CD4-positive, alpha-beta T cell treated with Interferon alpha-2 for 1 hour (primary cell): ENCODE measurements at places on chromosomes 1 and 21.
A peak's percentile ranks its signal among the peaks of the same experiment; 100 is the strongest.

- DNase-seq: no peak
These were observed 220.7 kb downstream of the OMA1 start for GRCh38 chr1:58325866-58326265.

- DNase-seq: no peak
These were observed 20.6 kb downstream of the PADI2 start for GRCh38 chr1:17098446-17099317.

DNA sequence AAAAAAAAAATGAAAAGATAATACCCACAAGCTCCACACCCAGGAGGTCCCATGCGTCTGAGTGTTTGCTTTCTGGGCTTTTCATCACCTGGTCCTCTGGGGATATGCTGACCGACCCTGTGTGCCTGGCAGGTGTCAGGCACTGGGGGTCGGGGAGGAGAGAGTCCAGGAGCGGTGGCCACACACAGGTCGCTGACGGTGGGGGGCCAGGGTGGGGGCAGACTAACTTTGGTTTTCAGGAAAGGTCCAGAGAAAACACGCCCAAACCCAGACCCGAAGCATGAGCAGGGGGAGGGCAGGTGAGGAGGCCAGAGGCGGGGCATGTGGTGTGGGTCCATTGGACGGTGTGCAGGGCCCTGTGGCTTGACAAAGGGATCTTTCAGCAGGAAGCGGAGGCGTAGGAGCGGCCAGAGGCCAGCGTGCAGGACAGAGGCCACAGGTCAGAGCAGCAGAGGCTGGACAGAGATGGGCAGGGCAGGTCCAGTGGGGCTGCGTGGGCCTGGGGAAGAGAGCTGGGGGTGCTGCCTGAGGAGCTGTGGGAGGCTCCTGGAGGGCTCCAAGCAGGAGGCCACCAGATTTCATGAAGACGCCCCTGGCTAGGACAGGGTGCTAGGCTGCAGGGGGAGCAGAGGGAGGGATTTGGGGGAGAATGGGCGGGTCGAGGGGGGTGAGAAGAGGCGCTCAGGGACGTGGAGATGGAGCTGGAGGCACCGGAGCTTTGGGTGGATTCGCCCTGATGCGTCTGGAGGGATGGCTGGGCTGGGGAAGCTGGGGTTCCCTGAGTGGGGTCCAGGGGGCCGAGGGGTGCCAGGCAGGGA, 15.8 kb downstream of the RNF223 start:
- no peak for DNase-seq

DNA sequence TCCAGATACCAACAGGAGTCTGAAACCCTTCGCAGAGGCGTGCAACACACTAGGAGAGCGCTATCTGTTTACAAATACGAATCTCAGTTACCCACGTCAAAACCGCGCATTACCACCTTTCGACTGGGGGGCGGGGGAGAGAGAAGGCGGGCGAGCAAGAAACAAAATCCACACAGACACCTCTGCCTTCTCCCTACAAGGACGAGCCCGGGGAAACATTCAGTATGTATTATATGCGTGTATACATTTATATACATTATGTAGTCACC, 722 bp downstream of the TUT4 start:
- peak; percentile 80 for DNase-seq

DNA sequence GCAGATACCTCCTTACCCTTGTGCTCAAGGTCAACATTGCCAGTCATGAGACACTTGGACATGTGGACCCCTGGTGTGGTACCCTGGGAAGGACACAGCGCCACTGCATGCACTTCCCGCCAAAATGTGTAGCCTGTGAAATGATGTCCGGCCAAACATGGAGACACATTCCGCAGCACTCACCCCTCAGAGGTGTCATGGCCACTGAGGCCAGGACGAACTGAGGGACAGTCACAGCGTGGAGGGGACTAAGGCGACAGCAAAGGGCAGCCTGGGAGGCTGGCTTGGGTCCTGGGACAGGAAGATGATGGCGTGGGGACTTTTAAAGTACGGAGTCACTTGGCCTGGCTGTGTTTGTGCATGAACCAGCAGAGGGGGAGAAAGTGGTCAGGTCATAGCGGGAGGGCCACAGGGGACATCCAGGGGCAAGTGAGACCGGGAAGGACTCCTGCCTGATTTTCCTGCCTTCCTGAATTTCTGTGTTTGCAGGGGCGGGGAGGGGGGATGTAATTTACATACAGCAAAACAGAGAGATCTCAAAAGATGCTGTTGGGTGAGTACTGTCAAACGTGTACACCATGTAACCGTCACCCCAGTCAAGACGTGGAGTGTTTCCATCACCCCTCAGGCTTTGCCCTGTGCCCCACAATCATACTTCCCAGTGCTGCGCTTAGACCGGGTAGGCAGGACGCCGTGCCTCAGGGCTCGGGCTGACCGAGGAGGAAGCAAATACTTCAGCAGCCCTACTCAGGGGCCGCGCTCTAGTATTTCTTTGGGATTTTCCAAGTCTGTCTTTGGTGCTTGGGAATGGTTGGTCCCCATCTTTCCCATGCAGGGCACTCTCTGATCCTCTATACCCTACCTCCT, 45.2 kb downstream of the WDR4 start:
- no peak for DNase-seq
